ENCODE measurements at places on chromosomes 7 and 10.

DNA sequence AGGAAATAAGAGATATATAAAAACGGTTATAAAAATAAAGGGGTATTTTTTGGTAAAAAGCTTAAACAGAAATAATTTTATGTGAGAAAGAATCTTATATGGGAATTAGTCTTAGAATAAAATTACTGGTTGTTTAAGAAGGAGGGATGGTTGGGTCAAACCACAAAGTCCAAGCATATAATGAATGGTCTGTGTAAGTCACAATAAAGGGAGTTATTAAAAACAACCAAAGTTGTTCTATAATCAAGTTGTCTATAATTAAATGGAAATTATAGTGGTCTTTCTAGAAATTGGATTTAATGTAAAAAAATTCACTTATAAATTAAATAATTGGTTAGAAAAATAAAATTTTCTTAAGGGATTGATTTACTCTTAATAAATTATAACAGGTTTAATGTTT lies 304.8 kb downstream of the POM121L12 start:
- no peak for DNase-seq

- no peak for DNase-seq
These were observed 1.3 kb upstream of the HIP1 start for GRCh38 chr7:75739796-75740672.

DNA sequence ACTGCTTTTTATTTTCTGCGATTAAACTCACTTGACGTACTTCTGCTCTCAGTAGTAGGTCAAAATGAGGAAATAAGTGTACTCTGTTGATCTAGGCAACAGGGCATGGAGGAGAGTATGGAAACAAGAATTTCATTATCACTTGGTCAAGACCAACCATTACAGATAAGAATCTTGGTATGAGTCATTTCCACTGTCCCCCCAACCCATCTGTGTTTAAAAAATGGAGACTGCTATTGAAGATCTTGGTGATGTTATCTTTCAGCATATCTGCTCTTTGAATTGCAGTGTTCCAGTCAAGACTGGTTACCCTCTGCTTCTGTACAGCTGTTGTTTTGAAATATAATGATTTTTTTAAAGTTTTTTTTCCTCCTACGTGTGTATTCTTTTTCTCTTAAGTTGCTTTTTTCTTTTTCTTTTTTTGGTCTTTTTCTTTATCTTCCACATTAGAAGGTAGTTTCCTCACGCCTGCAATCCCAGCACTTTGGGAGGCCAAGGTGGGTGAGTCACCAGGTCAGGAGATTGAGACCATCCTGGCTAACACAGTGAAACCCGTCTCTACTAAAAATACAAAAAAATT lies 11.7 kb downstream of the STAM start:
- DNase-seq, result no peak

- no peak for DNase-seq
These were observed 1101.7 kb upstream of the GHITM start for GRCh38 chr10:83037653-83038052.

GRCh38 chr10:79981450-79982361 lies 32.8 kb upstream of the SFTPD start:
- peak; percentile 56 for DNase-seq

- DNase-seq, result no peak
These were observed 2.6 kb downstream of the CAMK2B start for GRCh38 chr7:44322631-44323363.

DNA sequence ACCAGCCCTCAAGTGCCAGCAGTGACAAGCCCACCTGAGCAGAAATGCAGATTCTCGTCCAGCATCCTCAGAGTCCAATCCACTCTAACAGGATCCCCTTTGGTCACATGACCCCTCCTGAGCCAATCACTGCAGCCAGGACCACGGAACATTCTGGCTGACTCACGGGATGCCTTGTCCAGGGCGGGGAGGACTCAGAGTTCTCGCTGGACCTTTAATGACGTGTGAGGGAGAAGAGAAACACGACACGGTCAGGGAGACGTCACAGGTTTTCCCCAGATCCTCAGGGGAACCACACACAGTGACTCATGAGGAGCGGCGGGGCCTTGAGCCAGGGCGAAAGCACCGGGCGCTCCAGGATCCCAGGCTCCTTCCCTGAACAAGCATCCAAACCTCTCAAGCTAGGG lies 155.7 kb downstream of the PTPRN2 start:
- peak; percentile 22 for DNase-seq

DNA sequence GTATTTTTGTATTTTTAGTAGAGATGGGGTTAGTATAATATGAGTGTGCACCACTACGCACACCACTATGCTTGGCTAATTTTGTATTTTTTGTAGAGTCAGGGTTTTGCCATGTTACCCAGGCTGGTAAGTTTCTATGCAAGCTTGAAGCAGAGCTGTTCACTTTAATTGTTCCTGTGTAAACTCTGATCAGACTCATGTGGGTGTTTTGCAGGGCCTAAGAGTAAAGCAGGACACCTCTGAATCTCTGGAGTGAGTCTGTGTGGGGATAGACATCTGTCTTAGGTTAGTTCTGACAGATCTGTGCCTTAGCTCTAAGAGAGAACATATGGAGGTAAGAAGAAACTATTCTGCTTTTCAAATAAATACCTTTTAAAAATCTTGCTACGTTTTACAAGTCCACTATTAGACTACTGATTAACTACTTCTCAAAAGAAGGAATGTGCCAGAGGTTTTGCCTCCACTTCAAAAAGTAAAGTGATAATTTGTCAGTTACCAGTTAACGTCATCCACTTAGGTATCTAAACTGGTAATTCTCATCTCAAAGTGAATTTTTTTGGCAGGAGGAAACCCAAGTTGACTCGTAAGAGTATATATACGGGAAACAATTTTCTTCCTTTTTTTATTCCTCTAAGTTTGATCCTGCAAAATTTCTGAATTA lies 1.1 kb downstream of the COL17A1 start:
- DNase-seq, result no peak

DNA sequence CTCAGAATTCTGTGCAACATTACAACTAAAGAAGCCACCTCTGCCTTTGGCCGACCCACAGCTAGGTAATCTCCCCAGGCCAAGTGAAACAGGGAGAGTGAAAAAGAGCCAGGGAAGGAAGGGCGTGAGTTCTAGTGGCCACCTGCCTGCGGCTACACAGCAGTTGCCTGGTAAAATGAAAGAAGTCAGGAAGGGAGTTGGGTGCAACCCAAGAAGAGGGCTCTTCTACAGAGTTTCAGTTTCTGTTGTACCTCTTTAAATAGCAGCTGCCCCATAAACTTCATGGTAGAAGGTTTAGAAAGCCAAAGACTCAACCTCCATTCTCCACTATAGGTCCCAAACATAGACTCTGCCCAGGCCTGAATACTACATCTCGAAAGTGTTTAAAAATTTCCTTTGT lies 76.2 kb upstream of the TMEM168 start:
- no peak for DNase-seq

- no peak for DNase-seq
These were observed 4.1 kb upstream of the SFR1 start for GRCh38 chr10:104117839-104118323.

- DNase-seq, result peak; percentile 9
These were observed 292.7 kb downstream of the EXOC4 start for GRCh38 chr7:133545618-133546017.

DNA sequence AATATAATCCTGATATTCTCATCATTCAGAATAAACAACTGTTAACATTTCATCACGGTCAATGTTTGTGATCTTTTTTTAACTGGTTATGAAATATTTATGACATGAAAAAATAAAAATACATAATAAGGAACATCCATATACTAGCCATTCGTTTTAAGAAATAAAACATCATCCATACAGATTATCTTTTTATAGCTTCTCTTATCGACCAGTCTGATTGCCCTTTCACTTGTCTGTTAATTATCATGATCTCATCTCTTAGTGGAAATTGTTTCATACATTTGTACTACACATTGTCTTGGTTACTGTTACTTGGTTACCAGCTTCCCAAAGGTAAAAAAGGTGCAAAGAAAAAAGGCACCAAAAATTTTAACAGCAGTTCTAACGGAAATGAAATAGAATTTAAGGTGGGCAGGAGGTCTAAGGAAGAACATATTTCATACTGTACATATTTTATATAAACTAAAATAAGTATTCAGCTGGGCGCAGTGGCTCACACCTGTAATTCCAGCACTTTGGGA lies 8.4 kb downstream of the ARHGAP21 start:
- DNase-seq, result no peak

GRCh38 chr10:450463-450862 lies 239.0 kb downstream of the DIP2C start:
- DNase-seq, result no peak

GRCh38 chr7:87316846-87317552 lies 28.5 kb upstream of the CROT start:
- peak; percentile 32 for DNase-seq

- no peak for DNase-seq
These were observed 15.9 kb downstream of the TDRD1 start for GRCh38 chr10:114195079-114195478.

DNA sequence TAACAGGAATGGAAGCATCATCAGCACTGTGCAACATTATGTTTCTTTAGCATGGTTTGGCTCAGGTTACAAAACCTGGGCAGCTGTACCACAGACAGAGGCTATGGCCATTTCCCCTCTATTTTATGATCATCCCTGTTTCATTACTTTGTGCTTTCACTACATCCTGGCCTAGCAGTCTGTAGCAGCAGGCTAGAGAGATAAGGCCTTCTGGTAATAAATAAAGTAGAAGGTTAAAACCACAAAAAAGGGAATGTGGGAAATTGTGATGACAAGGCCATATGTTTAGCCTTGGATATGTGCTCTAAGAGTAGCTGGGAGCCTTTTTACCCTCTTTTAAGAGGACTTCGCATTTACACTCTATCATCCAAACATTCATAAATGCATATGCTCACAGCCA lies 266.2 kb upstream of the PHF14 start:
- no peak for DNase-seq

DNA sequence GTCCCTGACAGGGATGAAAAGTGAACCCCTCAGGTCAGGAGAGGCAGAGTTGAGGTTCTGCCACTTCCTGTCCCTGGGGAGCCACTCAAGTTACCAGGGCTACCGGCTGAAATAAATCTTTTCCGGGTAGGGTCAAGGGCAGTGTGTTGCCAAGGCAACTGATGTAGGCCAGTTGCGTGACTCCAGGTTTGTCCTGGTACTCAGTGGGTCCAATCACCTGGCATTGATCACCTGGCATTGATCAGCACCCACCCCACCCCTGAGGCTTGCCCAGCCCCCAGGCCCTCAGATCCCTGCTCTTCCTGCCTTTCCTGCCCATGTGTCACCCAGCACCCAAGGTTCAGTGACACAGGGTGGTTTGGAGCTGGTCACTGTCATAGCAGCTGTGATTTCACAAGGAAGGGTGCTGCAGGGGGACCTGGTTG lies 5.9 kb downstream of the SAP25 start:
- no peak for DNase-seq

- DNase-seq, result no peak
These were observed 182.6 kb upstream of the FZD8 start for GRCh38 chr10:35824704-35825103.

DNA sequence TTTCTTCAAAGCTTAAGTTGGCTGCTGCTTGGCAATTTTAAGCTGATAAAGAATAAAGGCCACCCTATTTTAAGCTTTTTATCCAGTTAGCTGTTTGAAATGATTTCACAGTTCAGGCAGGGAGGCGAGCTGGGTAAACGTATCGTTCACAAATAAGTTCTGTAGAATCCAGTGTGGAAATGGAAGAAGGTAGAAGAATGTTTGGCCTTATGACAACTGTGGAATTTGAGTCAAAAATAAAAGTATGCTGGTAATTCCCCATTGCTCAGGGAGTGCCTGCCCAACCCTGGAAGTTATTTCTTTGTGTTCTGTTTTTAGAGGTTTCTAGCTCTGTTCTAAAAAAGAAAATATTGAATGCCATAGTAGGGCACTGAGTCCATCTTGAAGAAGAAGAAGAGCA lies 113.1 kb downstream of the ARL4A start:
- DNase-seq, result no peak

DNA sequence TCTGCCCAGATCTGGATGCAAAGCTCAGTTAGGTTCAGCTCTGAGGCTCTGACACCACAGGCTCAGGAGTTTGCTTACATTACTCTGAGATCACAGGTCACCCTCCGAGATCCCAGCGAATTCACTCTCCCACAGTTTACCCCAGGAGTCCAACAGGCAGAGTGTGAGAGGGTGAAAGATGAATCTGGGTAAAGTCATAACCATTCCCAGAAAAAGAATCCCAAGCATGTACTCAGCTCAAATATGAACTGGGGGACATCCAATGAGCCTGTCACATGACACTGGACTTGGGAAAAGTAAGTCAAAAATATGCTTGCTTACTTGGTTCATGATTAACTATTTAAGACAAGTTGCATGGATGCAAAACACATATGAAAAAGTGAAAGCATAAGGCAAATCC lies 110.3 kb upstream of the ARID5B start:
- peak; percentile 36 for DNase-seq

DNA sequence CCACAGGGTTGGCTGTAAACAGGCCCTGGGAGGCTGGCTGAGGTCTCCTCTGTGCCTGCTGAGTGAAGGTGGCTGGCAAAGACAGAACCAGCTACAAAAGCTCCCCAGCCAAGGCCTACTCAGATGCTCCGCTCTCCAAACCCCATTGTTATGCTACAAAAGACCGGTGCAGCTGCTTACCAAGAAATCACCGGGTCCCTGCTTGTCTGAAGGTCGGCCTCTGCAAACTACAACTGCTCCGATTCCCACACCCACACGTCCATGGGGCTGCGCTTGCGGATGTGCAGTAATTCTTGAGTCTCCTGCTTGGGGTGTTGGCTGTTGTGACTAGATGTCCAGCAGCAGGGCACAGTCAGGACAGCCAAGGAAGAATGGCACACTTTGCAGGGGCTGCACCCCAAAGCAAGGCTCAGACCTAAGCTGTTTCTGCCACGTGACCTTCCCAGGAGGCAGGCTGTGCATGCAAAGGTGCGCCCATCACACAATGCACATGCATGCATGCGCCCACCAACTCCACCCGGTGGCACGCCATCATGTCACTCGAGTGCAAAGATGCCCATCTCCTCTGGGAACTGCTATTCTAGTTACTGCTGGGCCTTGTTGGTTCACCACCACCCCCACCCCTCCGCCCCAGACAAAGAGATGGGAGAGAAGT lies 97.8 kb downstream of the OAT start:
- DNase-seq, result no peak

DNA sequence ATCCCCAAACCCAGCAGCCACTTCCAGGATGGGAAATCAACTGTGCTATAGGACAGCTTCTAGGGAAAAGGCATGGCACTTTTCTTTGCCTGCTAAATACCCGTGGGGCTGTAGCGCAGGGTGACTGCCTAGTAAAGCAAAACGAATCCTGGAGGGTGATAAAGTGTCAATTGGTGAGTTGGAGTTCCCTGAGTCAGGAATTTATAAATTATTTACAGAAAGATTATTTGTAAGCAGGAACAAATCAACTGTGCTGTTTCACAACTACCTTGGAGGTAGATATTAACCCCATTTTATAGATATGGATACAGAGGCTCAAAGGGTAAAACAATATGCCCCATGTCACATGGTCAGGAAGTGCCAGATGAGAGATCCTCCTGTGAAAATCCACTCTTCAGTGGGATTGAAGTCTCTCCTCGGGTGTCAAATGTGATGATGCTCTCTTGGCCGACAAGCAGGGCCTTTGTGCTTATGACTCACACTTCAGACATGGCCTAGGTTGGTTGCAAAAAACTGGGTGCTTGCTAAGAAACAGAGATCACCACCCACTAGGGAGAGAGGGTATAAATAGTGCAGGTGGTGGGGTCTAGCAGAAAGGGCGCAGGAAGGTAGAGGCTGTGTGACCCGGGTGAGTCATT lies 383.2 kb upstream of the ZMIZ1 start:
- peak; percentile 19 for DNase-seq

GRCh38 chr7:129315960-129316359 lies 91.1 kb downstream of the AHCYL2 start:
- DNase-seq, result no peak
